ENCODE measurements at places on chromosomes 13 and 19.

DNA sequence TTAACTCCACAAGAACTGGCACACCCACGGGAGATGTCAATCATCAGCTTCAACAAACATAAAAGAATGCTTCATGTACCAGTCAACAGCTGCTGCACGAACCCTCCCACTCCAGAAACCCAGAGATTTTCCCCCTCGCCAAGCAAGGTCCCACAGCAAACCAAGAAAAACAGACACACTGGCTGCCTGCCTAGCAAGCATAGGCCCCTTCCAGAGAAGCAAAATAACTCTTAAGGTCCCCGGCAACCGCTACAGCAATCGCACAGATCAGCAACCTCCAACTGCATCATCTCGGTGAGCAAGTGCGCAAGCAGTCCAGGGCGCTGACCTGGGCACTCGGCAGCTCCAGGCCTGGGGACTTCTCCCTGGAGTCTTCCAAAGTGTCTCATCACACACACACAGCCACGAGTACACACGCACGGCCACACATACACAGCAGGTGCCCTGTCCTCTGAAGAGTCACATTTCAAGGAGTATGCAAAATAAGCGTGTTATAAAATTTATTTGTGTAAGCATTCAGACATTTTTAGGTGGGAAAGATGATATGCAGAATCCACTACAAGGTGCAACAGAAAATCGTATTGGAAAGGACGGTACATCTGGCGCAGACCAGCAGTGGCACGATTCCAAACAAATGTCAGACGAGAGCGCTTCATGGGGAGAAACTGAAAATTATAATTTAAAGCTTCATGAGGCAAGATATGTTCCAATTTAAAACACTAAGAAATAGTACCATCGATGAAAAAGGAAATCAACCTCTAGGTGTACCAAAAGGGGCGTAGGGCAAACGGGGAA, 125.0 kb downstream of the STK24 start:
- no peak for DNase-seq

DNA sequence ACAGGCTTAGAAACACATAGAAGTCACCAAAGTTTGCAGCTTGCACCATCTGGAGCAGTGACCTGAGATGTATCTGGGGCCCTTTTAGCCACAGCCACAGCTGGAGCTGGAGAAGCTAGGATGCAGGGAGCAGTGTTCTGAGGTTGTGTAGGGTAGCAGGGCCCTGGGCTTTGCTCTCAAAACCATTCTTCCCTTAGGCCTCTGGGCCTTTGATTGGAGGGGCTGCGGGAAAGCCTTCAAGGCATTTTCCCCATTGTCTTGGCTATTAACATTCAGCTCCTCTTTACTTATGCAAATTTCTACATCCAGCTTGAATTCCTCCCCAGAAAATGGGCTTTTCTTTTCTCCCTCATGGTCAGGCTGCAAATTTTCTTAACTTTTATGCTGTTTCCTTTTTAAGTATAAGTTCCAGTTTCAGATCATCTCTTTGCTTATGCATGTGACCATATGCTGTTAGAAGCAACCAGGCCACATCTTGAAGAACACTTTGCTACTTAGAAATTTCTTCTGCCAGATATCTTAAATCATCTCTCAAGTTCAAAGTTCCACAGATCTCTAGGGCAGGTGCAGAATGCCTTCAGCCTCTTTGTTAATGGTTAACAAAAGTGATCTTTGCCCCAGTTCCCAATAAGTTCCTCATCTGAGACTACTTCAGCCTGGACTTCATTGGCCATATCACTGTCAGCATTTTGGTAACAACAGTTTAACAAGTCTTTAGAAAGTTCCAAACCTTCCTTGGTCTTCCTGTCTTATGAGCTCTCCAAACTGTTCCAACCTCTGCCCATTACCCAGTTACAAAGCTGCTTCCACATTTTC, 48.5 kb downstream of the NBEA start:
- no peak for DNase-seq

GRCh38 chr13:23751195-23751594, 138.0 kb downstream of the MIPEP start:
- no peak for DNase-seq

- no peak for DNase-seq
Observed at GRCh38 chr19:2176337-2176994, 12.7 kb downstream of the DOT1L start.

DNA sequence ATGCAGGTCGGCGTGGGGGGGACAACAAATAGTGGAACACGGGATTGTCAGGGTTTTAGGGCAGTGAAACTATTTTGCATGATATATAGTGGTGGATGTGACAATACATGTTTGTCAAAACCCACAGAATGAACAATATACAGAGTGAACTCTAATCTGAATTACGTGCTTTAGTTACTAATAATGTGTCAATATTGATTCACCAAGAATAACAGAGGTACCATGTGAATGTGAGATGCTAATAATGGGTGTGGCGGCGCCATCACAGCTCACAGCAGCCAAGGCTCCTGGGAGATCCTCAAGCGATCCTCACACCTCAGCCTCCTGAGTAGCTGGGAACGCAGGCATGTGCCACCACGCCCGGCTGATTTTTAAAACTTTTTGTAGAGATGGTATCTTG, 12.9 kb downstream of the ELAVL1 start:
- no peak for DNase-seq

GRCh38 chr13:57969951-57970350, 338.4 kb downstream of the PCDH17 start:
- DNase-seq, result no peak

DNA sequence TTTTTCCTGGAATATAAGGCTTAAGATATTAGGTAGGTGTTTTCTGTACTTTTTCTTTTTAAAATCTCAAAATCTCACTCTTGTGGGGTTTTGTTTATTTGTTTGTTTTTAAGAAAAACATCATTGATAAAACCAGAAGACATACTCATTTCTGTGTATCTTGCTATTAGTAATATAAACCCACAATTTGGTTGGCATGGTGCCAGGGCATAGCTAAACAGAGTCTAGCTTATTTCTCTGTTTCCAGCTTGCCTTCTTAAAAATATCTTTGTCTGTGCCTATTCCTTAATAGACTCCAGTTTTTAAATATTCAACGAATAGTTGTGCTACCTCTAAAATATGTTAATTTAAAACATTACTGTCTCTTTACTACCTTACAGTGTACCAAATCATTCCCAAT, 1121.9 kb upstream of the PCDH20 start:
- DNase-seq, result no peak

- no peak for DNase-seq
Observed at GRCh38 chr19:29831686-29832085, 19.9 kb downstream of the CCNE1 start.

- no peak for DNase-seq
Observed at GRCh38 chr13:40483601-40484000, 182.8 kb downstream of the FOXO1 start.

DNA sequence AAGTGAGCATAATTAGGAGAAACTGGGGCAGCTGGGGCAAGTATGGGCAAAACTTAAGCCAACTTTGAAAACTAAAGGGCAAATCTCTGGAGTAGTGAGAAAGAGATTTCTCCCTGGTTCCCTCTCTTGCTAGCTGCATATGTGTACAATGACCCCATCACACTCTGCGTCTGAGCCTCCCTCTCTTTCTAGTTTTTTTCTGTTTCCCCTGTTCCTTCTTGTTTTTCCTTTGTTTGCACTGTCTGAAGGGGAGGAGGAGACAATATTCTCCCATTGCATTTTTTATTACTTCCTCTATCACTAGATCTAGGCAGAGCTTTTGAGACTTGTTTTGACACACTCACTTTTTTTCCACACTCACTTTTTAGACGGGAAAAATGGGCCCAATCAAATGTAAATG, 11.2 kb upstream of the CLDN10 start:
- no peak for DNase-seq

GRCh38 chr13:43573361-43573740, 213.4 kb downstream of the ENOX1 start:
- DNase-seq, result no peak

- peak; percentile 19 for DNase-seq
Observed at GRCh38 chr13:101258071-101258470, 158.2 kb downstream of the NALCN start.

DNA sequence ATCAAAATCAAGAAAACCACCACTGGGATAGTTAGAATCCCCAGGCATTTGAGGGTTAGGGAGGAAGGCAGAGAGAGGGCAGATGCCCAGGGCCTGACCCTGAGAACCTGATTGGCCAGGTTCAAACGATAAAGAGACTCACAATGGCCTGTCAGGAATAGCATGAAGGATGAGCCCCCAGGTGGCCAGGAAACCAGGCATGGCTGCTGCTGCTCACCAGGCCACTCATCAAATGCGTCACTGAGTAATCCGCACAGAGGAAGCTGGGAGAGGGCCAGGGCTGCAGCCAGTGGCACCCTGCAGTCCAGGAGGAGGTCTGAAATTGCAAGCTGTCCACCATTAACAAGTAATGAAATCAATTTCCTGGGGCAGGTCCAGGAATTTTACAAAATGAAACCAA, 111.3 kb downstream of the KATNAL1 start:
- peak; percentile 65 for DNase-seq

GRCh38 chr13:71873418-71874247, 6.6 kb upstream of the DACH1 start:
- no peak for DNase-seq

- DNase-seq, result peak; percentile 85
Observed at GRCh38 chr19:3723883-3724282, 15.7 kb downstream of the TJP3 start.

DNA sequence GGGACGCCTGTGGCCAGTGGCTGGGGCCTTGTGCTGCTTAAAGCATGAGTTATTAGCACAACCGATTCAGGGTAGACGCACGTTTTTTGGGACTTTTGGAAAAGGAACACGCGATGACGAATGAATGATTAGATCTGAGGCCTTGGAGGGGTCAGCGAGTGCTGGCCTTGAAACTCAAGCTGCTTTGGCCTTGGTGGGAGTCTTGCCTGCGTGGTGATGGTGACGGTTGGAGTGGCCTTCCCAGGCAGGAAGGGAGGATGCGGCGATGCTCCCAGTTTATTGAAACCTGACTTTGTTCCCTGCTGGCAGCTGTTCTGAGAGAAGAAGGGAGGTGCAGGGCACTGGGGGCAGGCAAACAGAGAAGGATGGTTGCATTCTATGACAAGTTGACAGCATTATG, 63.1 kb upstream of the RNF113B start:
- no peak for DNase-seq

DNA sequence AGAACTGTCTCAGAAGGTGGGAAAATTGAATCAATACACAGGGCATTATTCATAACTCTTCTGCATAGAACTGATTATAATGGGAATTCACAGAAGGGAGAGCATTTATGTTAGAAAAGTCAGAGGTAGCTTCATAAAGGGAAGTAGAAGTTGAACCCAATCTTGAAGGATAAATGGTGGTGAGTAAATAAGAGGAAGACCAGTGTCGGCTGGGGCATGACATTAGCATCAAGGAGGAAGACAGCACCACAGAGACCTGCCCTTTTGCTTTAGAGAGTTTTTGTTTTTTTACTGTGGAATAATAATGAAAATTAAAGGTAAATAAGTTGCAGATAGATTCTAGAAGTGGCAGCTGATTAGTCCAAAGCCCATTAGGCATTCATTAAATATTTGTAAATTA, 21.9 kb downstream of the CDC16 start:
- no peak for DNase-seq

GRCh38 chr19:5666921-5667610, 13.2 kb downstream of the MICOS13 start:
- DNase-seq, result no peak

GRCh38 chr13:100388923-100389322, 199.7 kb downstream of the GGACT start:
- DNase-seq, result no peak

DNA sequence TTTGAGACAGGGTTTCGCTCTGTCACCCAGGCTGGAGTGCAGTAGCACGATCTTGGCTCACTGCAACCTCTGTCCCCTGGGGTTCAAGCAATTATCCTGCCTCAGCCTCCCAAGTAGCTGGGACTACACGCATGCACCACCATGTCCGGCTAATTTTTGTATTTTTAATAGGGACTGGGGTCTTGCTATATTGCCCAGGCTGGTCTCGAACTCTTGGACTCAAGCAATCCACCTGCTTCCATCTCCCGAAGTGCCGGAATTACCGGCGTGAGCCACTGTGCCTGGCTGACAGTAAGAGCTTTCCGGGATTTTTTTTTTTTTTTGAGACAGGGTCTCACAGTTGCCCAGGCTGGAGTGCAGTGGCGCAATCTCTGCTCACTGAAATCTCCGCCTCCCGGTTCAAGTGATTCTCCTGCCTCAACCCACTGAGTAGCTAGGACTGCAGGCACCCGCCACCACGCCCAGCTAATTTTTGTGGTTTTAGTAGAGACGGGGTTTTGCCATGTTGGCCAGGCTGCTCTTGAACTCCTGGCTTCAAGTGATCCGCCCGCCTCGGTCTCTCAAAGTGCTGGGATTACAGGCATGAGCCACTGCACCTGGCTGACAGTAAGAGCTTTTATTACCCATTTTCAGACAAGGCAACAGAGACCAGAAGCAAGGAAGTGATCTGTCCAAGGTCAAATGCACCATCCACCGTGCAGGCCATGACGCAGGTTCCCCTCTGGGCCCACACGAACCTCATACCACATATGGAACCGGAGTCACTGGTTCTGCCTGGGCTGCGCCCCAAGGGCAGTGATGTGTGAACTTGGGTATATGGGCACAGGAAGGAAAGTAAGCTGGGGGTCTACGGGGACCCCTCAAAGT, 21.0 kb downstream of the RFX1 start:
- DNase-seq, result no peak

Data from neural progenitor cell (in vitro differentiated cells).